ENCODE measurements at places on chromosomes 2 and 18.
A peak's percentile ranks its signal among the peaks of the same experiment; 100 is the strongest.

GRCh38 chr2:203347375-203347774 is 19.2 kb downstream of the ABI2 start:
- DNase-seq = no peak

DNA sequence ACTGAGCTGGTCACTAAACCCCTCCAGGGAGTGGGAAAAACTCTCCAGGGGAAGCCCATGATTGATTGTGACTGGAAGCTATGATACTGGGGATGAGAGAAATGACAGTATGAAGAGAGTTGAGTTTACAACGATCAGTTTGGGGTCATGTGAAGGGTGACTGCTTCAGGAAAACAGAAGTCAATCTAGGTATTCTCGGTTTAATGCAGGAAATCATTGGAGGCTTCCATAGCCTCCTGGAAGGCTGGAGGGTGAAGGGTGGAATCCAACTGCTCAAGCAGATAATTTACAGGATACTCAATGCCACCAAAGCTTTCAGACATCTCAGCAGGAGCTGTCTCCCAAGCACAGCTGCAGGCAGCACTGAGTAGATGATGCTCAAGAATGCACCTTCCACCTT is 154.6 kb downstream of the ZNF516 start:
- no peak for DNase-seq

GRCh38 chr2:72745679-72746368 is 80.0 kb downstream of the EXOC6B start:
- DNase-seq = no peak

DNA sequence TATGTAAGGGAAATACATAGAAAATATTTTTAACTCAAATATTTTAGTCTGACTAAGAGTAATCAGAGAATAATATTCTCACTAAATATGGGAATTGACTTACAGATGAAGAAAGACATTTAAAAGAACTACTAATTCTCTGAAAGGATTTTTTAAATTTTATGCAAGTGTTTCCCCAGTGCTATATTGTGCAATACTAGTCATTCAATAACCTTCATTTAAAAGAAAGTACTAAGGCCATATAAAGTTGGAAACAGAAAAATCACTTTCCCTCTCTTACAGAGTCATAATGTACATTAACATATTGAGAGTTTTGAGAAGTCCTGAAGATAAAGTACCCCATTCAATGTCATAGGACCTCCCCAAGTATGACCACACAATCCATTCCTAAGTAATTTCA is 584.6 kb upstream of the ACVR2A start:
- no peak for DNase-seq

DNA sequence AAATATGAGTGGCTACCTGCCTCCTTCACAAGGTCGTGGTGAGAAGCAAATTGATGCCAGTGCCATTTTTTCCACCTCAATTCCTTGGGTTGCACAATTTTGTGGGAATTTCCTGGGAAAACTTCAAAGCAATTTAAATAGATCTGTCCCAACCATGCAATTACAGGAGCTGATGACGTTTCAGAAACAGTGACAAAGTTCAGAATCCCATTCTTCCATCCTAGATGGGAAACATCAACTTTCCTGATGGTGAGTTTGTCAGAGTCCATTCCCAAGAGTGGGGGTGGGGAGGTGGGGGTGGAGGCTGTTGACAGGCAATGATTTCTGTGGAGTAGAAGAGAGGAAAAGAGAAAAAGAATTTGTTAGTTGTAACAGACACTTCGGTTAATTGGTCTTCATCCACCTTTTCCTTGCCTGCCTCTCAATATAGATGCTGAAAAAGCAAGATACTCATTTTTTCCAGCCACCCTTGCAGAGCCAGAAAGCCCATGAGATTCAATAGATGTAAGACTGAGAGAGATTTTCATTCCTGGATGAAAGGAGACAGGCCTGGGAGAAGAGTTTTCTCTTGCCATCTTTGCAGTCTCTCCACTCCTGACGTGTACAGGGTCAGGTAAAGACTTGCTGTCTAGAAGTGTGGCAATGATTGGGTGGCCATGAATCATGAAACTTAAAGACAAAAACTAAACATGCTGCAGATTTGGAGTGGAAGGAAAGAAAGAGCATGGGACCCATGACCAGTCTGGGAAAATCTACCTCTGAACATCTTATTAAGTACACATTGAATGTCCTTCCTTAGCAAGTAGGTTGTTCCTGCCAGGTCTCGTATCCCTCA is 47.3 kb downstream of the SOCS6 start:
- DNase-seq = no peak

DNA sequence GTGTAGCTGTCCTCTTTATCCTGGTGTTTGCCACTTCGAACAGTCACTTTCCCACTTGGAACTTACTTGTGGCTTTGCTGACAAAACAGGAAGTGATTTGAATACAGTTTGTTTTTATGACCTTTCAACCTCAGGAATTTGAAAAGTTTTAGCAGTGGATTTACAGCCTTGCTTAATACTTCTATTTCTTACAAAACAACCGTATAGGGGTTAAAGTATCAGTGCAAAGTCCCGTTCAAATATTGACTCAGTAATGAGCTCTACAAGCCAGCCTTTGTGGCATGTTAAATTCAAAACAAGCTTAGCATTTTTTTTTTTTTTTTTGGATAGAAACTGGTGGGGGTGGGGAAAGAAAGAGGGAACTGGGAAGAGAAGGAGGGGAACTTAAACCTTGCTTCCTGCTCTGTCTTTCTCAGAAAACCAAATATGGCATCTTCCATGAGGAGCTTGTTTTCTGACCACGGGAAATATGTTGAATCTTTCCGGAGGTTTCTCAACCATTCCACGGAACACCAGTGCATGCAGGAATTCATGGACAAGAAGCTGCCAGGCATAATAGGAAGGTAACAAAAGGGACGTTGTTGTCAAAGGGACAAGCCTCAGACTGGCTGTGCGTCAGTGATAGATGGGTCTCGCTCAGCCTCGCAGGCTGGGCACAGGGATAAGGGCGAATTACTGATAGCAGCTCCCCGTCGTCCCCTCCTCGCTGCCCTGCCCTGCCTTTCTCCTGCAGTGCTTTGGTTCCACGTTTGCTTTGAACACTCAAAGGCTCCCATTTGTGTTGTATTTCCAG is at the start of gene HNMT:
Gene HNMT, plus strand, starts transcription at position 408 of the 793 bp plus-strand sequence. Its CDS starts 19 bp downstream, at position 427.
- DNase-seq = no peak

GRCh38 chr2:19617257-19617848 is 258.9 kb upstream of the OSR1 start:
- DNase-seq = no peak

DNA sequence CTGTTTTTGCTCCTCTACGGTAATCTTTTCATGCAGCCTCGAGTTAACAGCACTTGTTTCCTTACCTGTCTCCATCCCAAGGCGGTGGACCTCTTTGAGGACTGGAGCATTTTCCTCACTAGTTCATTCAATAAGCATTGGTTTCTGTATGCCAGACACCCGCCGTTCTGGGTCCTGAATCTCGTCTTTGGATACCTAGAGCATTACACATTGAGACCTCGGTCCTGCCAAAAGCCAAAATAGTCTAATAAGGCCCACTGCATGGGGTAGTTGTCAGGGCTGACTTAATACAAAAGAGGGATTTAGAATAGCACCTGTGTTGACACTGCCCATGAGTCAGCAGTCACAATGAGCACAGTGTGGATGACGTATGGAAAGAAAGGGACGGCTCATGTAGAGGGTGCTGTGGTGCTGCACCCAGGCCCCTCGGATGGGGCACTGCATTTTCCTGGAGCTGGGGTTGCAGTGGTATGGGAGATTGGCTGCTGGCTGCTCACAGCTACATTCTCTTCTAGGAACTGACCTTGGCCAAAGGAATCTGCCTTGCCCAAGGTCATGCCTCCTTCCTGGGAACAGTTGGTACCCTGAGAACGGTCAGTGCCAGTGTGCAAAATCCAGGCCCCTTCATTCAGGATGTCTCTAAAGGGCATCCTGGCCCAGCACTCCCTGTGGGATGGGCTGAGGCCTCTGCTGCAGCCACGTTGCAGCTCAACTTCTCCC is 126.9 kb upstream of the NCK2 start:
- no peak for DNase-seq

GRCh38 chr2:179771791-179772190 is 89.6 kb downstream of the ZNF385B start:
- no peak for DNase-seq

DNA sequence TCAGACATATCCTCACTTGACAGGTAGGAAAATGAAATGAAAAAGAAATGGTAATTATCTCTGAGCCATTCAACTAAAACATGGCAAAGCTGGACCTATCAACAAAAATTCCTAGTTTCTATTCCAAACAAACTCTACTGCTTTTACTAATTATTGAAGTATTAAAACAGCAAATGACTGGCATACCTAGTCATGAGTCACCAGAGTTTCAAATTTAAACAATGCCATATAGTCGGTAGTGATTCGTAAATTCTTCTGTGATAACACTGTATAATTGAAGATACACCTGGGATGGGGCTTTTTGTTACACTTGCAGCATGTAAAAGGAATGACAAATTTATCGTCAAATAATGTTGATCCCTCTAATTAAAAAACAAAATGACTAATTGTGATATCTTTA is 153.1 kb upstream of the THUMPD2 start:
- peak; percentile 5 for DNase-seq

- DNase-seq = no peak
Observed at GRCh38 chr2:187168720-187169713, 279.0 kb downstream of the CALCRL start.

DNA sequence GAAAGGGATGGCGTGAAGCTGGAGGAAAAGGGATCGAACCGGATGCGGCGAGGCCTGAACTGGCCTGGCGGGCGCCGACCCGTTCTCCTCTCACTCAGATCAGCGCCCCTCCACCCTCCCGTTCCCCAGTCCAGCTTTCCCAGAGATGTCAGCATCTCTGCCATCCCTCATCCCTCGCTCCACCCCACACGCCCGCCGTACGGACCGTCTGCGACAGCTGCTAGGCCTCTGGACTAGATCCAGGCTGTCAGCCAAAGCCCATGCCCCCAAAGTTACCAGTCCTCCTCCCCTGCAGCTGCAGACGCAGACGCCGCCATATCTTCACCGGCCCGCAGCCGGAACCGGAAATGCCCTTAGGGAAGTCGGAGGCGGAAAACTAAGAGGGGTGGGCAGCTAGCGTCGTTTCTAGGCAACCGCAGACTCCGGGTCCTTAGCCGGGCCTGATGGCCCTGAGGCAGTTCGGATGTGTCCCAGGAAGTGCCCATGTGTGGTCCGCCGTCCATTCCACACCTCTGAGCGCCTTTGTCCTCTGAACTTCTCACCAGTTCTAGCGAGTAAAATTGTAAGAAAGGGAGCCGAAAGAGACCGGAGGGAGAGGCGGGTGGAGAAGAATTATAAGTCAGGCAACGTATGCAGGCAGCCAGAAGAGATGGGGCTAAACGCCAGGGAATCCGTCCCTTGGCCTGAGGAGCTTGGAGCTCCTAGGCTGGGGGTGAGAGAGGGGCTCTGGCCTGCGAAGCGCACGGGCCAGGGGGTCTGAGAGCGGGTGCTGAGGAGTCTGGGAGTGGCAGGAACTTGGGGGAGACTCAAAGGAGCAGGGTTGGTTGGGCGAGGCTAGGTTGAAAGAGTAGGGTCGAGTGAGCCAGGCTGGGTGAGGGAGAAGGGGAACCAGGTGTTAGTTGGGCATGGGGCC is at the start of the genes RNF25 and STK36:
Gene RNF25, minus strand, starts transcription at position 349 of the 913 bp plus-strand sequence. Its CDS starts 32 bp downstream, at position 317.
Gene STK36, plus strand, starts transcription at position 433 of the 913 bp plus-strand sequence. CDS start 744 bp downstream, outside the sequence.
- peak; percentile 67 for DNase-seq

DNA sequence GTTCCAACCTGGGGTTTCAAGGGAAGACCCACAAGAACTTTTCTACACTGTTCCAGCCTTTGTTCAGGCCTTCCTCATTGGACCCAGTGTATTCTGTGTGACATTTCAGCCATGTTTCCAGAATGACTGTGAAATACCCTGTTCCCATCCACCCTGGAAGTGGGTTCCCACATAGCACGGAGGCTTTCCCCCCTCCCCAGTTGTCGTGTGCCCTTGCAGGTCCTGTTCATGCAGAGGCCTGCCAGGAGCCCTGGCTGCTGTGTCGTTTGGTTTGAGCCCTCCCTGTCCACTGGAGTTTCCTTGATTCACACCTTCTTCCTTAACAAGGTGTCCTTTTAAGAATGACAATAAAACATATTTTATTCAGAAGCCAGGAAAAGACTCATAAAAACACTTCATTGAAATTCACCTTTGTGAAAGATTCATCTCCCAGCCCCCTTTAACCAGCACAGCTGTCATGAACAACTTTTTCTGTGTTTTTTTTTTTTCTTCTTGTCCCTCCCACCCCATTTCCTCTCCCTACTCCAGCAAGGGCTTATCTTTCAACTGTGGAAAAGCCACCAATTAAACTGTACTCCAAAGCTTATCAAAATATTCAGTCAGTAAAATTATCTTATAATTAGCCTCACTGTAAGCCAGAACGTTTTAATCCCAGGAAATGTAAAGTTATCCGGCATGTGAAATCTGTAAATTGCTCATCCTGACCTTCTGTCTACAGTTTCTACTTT is 106.4 kb downstream of the ACOXL start:
- no peak for DNase-seq

GRCh38 chr2:193980599-193980998 is 1676.4 kb upstream of the SLC39A10 start:
- DNase-seq = no peak

DNA sequence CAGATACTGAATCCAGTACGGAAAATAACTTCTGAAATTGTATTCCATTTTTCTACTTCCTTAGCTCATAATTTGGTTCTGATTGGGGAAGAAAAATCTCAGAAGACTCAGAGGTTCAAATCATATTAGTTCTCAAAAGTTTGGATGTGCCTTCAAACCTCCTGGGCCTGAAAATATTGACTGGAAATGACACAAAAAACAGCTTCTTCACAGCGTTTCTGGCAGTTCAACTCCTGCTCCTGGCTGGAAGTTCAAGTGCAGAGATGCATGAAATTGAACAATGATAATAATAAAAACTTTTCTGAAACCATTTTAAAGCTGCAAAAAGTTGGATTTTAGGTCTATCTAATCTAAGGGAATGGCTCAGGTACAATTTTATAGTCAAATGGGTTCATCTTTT is 1459.9 kb upstream of the CELF4 start:
- DNase-seq = no peak

All from kidney epithelial cell (primary cell).